Psoas muscle (tissue), 8 donors: ENCODE measurements at places on chromosomes 5 and 9. TPM values are rescaled to one million over a fixed set of nuclear protein-coding genes. Genes with fewer than 3 reads are reported as not detected.

C9 gene
- total RNA-seq = 0.24 TPM

G3BP1 gene
- total RNA-seq = 230 TPM

DNA sequence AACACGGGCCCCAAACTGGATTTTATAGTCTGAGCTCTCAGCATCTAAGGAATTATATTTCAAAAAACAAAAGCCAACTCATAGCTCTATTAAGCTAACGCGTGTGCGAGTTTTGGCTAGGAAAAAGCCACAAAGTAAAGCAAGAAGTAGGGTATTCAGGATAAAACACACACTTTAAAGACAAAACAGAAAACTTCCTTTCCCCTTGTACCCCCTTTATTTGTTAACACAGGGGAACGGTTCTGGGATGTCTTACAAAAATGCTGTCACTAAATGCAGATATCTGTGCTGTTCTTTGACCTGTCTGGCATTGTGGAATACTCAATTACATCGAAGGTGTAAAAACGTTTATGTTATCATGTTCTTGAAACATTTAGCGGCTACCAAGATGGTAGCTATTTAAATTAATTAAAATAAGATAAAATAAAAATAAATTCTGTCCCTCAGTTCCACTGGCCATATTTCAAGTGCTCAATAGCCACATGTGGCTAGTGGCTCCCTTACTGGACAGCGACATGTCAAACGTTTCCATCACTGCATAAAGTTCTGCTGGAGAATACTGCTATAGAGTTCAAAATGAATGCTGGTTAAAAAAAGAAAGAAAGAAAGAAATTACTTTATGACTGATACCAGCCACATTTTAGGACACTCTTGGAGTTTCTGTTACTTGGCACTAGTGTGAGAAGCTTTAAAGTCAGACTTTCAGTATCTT is 7.2 kb upstream of the MEF2C start:
- DNase-seq = no peak

SOHLH1 gene
- total RNA-seq = not detected

DNA sequence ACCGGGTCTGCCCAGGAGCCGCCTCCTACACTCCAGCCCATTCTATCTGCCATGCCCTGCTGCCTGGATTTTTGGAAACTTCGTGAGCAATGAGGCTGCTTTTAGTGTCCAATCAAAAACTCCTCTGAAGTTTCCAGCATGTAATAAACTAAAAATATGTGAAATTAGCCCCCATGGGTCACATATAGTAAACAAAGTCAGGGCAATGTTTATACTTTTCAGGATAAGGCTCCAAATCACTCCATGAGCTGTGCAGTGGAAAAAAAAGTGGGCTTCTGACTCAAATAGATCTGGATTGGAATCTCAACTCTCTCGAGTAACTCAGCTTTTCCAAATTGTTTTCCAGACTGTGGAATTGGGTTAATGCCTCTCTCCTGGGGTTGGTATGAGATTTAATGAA is 68.2 kb downstream of the PIK3R1 start:
- DNase-seq = no peak

DNA sequence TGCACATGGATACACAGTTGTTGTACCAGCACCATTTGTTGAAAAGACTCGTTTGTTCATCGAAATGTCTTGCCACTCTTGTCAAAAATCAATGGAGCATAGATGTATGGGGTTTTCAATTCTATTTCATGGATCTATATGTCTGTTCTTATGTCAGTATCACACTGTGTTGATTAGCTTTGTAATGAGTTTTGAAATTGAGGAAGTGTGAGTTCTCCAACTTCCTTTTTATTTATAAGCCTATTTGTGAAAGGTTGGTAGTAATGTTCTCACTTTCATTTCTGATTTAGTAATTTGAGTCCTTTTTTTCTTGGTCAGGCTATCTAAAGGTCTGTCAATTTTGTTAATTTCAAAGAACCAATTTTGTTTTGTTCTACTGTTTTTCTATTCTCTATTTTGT is 26.1 kb downstream of the ZNF510 start:
- DNase-seq = no peak

PCDHB13 gene
- total RNA-seq = 0.66 TPM

- DNase-seq = no peak
These were observed 131.2 kb downstream of the WNK2 start for GRCh38 chr9:93315118-93315517.

CD14 gene
- 17.6 TPM for total RNA-seq

DNA sequence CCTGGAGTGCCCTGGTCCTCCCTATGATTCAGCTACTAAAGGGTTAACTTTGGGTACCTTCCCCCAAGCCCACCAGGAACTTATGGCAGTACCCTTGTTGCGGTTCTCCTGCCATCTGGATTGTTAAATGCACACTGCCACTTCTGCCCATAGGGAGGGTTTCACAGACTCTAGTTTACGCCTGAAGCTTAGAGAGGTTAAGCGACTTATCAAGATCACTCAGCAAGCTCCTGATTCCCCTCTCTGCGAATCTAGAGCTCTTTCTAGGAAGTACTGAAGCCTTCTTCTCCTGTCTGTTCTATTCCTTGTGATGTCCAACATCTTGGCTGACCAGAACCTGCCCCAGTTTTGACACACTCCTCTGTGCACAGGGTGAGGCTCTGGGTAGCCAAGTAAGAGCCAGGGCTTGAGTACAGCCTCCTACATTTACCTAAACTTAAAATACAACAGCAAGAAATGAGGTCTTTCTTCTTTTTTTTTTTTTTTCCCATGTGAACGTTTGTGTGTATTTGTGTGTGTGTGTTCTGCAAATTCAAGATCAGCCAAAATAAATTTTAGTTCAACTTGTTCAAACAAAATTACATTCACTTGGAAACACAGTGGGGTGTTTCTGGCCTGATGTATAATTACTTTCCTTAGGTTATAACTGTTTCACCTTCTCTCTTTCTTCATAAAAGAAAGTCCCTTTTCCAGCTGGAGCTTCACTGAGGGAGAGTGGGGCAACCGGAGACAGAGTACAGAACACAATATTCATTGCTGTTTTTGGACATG is 28.7 kb upstream of the KLF4 start:
- DNase-seq = no peak

GRCh38 chr5:160363660-160364395 is 6.6 kb downstream of the C1QTNF2 start:
- DNase-seq = no peak

LTC4S gene
- 4.9 TPM for total RNA-seq

- no peak for DNase-seq
These were observed 725.0 kb downstream of the TLE1 start for GRCh38 chr9:80964374-80964773.

TYRP1 gene
- total RNA-seq = 3.0 TPM

- no peak for DNase-seq
These were observed 20.8 kb downstream of the B4GALT1 start for GRCh38 chr9:33146298-33146697.

- peak; percentile 83 for DNase-seq
These were observed at the start of gene AK1 for GRCh38 chr9:127877566-127877998. Gene AK1, minus strand, starts transcription at chr9:127877675. Its CDS starts 3,058 bp downstream, at chr9:127874617.

GRCh38 chr5:151597749-151598148 is 6.6 kb upstream of the FAT2 start:
- DNase-seq = no peak

TMEM232 gene
- 0.38 TPM for total RNA-seq

DNA sequence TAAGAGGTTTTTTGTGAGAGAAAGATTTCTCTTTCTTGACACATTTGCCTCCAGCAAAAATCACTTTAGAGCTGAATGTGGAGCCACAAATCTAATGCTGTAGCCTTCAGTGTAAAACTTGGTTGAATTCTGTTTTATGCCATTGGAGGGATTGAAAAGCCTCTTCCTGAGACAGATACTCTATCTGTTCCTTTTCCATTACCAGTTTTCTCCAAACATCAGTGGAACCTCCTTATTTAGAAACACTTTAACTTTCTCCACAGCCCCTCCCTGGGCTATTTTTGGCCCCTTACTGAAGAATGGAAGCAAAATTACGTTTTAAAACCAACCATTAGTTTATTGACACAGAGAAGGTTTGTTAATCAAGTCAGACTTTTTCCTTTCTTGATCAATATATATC is 155.3 kb downstream of the PJA2 start:
- DNase-seq = no peak

ACSL6 gene
- total RNA-seq = 0.52 TPM
